Brain microvascular endothelial cell (primary cell): ENCODE measurements at places on chromosomes 13 and 19.

GRCh38 chr19:19213426-19214158 lies 1.8 kb downstream of the NCAN start:
- no peak for DNase-seq

- peak; percentile 72 for DNase-seq
Measured at GRCh38 chr19:15317392-15318071, 14.8 kb downstream of the BRD4 start.

GRCh38 chr19:52584736-52585440 lies 14.8 kb downstream of the ZNF701 start:
- DNase-seq: no peak

- DNase-seq: no peak
Measured at GRCh38 chr19:27884376-27884775, 1328.6 kb downstream of the UQCRFS1 start.

- DNase-seq: peak; percentile 78
Measured at GRCh38 chr19:43743059-43743458, 11.7 kb downstream of the SMG9 start.

GRCh38 chr13:67880916-67881315 lies 650.8 kb upstream of the PCDH9 start:
- DNase-seq: no peak

DNA sequence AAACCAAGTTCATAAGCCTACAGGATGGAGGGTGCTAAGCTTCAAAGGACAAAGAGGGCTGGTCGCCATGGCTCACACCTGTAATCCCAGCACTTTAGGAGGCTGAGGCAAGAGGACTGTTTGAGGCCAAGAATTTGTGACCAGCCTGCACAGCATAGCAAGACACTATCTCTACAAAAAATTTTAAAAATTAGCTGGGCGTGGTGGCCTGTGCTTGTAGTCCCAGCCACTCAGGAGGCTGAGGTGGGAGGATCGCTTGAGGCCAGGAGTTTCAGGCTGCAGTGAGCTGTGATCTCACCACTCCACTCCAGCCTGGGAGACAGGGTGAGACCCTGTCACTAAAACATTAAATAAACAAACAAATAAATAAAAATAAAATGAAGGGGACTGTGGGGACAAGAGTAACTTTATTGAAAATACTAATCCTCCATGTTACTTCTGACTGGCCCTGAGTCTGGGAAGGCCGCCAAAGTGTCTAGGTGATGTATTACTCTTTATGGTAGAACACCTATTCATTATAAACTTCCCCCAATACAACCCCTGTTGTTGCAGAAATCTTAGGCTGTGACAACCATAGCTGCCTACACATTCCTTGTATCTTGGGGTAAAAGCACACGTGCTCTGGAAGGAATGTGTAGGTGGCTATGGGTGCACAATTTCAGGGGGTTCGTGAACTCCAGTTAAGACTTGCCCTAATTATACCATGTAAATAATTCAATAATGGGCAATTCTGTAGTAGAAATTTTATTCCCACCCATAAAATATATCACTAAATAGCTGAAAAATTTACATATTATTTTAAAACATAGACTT lies 14.6 kb upstream of the URAD start:
- DNase-seq: no peak

- DNase-seq: no peak
Measured at GRCh38 chr19:14343286-14343685, 38.0 kb upstream of the ADGRE5 start.

DNA sequence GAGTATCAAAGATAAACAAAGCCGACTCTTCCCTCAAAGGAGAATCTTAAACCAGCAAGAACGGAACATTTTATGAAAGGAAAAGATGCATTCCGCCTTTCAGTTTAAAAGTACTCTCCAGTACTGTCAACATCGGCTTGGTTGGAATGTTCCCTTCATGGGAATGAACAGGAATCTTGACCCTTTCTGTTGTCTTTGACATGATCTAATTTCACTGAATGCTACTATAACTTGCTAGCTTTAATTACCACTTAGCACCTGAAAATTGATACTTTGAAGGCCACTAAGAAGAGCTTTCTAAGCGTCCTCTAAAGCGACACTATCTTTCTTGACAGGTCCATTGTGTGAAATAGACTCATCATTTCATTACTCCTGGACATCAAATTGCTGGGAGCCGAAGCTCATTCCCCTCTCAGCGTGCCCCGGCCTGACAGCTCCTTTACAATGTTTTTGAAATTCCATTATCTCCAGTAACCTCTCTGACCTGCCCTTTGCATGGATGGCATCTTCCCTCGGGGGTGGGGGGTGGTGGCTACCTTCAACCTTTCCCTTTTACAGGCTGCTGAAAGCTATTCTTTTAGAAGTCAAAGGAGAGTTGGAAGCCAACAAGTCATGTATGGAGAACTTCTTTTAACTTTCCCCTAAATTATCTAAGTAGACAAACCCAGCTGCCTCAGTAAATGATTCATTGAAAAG lies 67.9 kb downstream of the EFNB2 start:
- no peak for DNase-seq

- no peak for DNase-seq
Measured at GRCh38 chr13:106475852-106476251, 59.6 kb downstream of the EFNB2 start.

GRCh38 chr19:442085-442484 lies 18.7 kb downstream of the SHC2 start:
- DNase-seq: no peak

DNA sequence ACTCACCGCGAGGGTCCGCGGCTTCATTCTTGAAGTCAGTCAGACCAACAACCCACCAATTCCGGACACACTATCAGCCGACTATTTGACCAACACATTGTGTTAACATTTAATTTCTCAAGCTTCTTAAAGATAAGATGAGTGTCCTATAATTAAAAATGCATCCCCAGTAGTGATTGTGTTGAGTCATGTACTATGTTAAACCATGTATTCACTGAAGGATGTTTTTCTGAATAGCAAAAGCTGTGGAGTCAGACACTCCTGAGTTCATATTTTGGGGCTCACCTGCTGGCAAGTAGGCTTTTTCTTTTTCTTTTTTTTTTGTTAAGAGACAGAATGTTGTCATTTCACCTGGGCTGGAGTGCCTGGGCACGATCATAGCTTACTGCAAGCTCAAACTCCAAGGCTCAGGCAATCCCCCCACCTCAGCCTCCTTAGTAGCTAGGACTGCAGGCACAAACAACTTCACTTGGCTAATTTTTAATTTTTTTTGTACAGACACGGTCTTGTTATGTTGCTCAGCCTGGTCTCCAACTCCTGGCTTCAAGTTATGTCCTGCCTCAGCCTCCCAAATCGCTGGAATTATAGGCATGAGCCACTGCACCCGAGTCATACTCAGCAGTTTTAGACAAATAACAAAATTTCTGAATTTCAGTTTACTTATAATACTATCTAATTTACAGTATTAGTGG lies 606.9 kb downstream of the PCDH9 start:
- no peak for DNase-seq

DNA sequence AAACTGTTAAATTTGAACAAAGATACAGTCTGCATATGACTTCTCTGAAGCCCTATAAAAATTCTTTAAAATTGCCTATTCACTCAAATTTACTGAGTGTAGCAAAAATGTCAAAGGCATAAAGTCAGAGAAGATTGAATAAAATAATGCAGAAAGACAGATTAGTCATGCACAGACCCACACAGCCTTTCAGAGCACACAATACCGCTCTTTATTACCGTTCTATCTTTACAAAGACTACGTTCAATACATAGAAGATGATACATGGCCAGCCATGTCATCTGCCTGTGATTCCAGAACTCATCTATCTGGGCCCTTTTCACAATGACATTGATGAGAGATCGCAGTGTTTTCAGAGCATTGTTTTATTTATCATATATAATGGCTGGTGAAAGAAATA lies 107.2 kb downstream of the URI1 start:
- DNase-seq: no peak

DNA sequence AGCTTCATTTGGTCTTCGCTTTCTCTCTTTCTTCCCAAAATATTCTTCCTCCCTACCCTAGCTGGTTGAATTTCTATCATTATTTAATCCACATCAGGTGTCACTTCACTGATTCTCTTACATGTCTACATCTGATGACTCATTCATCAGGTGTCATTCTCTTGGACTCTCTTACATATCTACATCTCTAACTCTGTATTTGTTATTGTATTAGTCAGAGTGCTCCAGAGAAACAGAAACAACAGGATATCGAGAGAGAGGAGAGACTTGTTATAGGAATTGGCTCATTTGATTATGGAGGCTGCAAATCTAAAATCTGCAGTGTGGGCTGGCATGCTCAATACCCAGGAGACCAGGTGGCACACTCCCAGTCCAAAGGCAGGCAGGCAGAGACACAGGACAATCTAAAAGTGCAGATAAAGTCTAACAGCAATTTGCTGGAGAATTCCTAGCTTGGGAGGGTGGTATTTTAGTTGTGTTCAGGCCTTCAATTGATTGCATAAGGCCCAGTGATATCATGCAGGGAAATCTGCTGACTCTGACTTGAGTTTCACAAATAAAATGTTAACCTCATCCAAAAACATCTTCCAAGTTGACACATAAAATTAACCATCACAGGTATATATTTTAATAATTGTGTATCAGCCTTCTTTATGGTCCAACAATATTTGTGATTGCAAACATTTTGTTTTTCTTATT lies 541.4 kb upstream of the SLITRK5 start:
- DNase-seq: peak; percentile 1

DNA sequence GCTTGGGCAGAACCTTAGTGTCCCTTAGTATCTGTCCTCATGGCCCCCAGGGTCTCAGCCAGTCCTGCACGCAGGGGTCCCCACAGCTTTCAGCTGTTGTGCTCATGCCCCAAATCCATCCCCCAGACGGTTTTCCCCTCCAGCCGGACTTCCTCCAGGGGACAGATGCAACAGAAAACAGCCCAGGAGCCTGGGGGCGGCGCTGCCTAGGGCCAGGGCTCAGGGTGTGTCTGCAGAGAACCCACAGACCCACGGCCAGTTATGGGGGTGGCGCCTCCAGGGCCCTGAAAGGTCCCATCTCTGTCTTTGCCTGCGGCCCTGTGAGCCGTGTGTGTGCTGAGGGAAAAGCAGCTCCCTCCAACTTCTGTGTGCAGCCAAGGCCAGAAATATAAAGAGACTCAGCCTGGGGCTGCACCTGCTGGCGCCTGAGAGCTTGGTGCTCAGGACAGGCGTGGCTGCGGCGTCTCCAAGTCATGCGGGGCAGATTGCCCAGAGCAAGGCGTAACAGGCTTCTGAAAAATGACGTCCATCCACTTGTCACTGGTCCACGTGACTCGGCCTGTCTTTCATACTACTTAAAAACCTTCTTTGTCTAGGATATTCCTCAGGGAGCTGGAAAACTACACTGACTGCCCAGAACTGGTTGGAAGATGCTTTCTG lies 22.1 kb upstream of the F7 start:
- DNase-seq: no peak

GRCh38 chr13:67069117-67069767 lies 160.9 kb downstream of the PCDH9 start:
- no peak for DNase-seq

DNA sequence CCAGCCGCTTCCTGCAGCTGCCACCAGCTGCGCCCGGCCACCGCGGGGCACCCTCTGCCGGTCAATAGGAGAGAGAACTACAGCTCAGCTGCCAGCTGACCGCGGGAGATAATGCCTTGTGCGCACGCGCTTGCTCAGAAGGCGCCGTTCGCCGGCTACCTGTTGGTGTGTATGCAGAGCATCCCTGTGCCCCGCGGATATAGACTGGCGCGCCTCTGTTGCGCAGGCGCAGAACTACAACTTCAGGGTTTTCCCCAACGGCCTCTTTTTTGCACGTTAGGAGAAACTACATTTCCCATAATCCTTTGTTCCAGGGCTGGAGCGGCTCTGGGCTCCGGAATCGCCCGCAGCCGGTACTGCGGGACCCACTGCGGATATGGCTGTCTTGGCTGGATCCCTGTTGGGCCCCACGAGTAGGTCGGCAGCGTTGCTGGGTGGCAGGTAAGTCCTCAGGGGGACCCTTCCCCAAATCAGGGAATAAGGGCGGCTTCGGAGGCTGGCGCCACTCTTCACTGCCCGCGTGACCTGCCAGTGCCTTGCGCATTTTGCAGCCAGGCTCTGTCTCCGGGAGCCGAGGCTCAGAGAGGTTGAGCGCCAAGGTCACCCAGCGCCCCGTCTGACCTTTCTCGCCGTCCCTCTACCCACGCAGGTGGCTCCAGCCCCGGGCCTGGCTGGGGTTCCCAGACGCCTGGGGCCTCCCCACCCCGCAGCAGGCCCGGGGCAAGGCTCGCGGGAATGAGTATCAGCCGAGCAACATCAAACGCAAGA lies at the start of gene MRPL34:
Gene MRPL34, plus strand, starts transcription at position 356 of the 768 bp plus-strand sequence. Its CDS starts 21 bp downstream, at position 377.
- peak; percentile 95 for DNase-seq

DNA sequence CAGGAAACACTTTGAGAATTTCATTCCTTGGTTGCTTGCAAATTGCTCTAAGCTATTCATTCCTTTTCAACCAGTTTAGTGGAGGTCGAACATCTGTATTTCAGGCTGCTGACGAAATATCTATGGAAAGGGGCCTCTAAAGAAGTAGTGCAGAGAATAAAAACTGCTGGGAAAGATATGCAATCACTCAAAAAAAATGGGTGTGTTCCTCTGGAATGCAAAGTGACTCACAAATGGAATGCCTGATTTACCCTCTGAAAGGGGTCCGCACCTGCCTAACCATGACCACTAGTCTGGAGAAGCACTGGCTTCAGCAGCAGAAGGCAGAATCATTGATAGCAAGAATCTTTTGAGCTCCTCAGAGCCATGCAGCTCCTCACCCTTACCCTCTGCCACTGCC lies 129.4 kb downstream of the PCDH9 start:
- no peak for DNase-seq

- DNase-seq: no peak
Measured at GRCh38 chr19:518598-519231, 11.4 kb downstream of the TPGS1 start.

GRCh38 chr19:1455336-1456120 lies 5.6 kb downstream of the APC2 start:
- DNase-seq: peak; percentile 33

- DNase-seq: no peak
Measured at GRCh38 chr13:106310291-106310865, 225.1 kb downstream of the EFNB2 start.

DNA sequence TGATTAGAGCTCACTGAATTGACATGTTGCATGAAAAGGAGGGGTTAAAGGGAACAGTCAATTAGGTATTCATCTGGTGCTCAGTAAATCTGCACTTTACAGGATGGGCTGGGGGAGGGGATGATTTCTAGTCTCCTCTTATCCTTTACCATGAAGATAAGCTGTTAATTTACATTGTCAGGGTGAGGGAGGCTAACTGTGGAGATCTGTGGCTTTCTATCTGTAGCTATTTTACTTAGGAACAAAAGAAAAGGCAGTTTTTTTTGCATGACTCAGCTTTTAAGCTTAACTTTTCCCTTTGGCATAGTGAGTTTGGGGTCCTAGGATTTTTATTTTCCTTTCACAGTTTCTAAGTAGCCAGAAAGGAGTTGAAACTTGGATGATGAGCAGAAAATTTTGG lies 253.3 kb downstream of the LMO7 start:
- DNase-seq: no peak

DNA sequence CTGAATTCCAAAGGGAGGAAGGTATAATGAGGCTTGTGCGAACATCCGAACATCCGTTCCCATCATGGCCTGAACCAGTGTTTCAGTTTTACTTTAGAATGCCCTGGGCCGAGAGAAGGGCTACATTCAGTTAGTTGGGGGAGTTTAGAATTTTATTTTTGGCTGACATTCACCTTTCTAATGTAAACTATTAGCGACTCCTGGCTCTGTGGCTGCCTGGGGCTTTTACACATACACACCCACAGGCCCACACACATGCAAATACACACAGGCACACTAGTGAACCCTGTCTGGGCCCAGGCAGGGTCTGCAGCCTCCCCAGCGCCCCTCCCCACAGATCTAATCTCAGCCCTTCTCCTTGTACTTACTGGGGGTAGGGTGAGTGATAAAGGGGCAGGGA lies 6.1 kb downstream of the GAPDHS start:
- DNase-seq: no peak
